ENCODE measurements at places on chromosomes 12 and 14. TPM values are rescaled to one million over a fixed set of nuclear protein-coding genes. Genes with fewer than 3 reads are reported as not detected.

Gene DYRK2
- total RNA-seq: 44.7 TPM

GRCh38 chr14:76900682-76901081, 74.5 kb downstream of the LRRC74A start:
- H3K27me3 ChIP-seq: no peaks in the 10 kb centered on the region
- no peak overlapping the region for H3K27ac ChIP-seq
- no peak overlapping the region for H3K4me3 ChIP-seq
- H3K36me3 ChIP-seq: no peaks in the 10 kb centered on the region
- H3K4me1 ChIP-seq: peaks cover 14% of the 10 kb centered on the region

Gene MGAT4C
- total RNA-seq: not detected

Gene SRRM4
- not detected for total RNA-seq

GRCh38 chr14:94027566-94028449, 1.7 kb downstream of the OTUB2 start:
- H3K36me3 ChIP-seq: no peaks in the 10 kb centered on the region
- no peaks in the 10 kb centered on the region for H3K27me3 ChIP-seq
- peaks cover 5% of the 10 kb centered on the region for H3K4me1 ChIP-seq
- H3K4me3 ChIP-seq: no peak overlapping the region
- H3K27ac ChIP-seq: no peak overlapping the region

DNA sequence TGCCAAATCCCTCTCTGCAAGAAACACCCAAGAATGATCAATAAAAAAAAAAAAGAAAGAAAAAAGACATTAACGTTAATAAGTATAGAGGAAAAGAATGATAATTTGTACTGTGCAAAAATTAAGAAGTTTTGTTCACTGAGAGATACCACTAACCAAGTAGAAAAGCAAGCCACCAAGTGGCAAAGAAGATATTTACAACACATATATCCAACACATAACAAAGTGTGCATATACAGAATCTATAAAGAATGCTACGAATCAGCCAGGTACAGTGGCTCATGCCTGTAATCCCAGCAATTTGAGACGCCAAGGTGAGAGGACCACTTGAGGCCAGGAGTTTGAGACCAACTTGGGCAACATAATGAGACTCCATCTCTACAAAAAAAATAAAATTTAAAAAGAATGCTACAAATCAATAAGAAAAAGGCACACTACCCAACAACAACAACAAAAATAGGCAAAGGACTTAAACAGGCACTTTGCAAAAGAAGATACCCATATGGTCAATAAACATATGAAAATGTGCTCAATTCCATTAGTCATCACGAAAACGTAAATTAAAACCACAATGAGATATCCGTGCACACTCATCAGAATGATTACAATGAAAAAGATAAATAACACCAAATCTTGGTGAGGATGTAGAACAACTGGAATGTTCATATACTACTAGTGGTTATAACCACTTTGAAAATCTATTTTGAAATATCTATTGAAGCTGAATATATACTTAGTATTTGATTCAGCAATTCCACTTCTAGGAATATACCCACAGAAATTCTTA, 19.8 kb downstream of the GALNT4 start:
- no peaks in the 10 kb centered on the region for H3K36me3 ChIP-seq
- no peaks in the 10 kb centered on the region for H3K27me3 ChIP-seq
- H3K4me1 ChIP-seq: no peaks in the 10 kb centered on the region
- DNase-seq: no peak

Gene RASAL1
- 0.51 TPM for total RNA-seq

DNA sequence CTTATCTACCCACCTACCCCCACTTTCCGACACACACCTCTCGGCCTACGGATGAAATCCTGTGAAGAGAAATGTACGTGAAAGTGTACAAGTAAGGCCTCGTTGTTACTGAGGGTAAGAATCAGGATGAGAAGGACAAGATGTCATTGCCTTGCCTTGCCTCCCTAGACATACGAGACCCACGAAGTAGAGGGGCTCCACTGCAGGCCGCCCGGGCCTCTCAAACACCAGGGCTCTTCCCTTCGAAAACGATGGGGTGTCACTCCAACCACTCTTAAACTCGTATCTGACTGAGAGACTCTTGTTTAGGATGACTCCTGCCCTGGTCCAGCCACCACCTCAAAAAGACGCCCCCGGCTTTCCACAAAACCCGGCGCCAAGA, 498 bp downstream of the RACGAP1 start:
- H3K4me3 ChIP-seq: peak overlapping the region; percentile 69
- no peaks in the 10 kb centered on the region for H3K36me3 ChIP-seq
- no peak for DNase-seq

GRCh38 chr14:54169254-54169924, 212.8 kb upstream of the BMP4 start:
- H3K27me3 ChIP-seq: no peaks in the 10 kb centered on the region
- no peaks in the 10 kb centered on the region for H3K36me3 ChIP-seq
- no peak overlapping the region for H3K27ac ChIP-seq
- H3K4me1 ChIP-seq: no peaks in the 10 kb centered on the region

DNA sequence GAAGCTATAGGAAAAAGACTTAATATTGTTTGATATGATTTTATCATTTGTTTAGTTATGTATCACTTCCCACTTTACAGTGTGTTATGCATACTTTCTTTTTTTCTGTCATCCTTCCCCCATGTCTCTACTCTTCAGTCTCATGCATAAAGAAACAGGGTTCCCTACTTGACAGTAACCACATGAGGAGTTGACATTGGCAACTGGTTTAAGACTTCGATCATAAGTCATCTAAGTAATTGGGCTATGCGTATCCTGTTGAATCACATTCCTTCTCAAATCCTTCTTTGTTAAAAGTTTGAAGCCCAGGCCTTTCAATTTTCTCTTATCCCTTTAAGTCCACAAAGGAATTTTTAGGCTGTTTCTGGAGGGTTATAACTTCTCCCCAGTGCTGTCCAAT, 358.7 kb downstream of the RAD51B start:
- no peak for DNase-seq
- H3K4me1 ChIP-seq: peaks cover 11% of the 10 kb centered on the region
- H3K27ac ChIP-seq: no peak overlapping the region
- H3K4me3 ChIP-seq: no peak overlapping the region
- H3K36me3 ChIP-seq: no peaks in the 10 kb centered on the region
- no peaks in the 10 kb centered on the region for H3K27me3 ChIP-seq

DNA sequence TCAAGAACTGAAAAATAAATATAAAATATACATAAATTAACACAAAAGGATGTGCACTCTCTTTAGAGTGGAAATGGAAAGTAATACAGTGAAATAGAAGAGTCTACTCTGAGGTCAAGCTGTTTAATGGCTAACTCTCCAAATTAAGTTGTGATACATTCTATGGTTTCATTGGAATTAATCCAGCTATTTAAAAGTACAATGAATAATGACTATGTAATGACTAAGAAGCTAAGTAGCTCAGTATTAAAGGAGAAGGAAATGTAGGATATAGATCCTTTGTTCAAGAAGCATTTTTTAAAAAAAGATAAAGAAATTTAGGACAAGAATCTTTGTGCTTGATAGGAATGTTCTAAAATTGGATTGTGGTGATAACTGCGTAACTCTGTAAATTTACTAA, 85.3 kb downstream of the LRP6 start:
- H3K27ac ChIP-seq: no peak overlapping the region
- H3K4me1 ChIP-seq: no peaks in the 10 kb centered on the region
- no peak overlapping the region for H3K4me3 ChIP-seq
- DNase-seq: no peak

Gene CFAP251
- total RNA-seq: 0.31 TPM

DNA sequence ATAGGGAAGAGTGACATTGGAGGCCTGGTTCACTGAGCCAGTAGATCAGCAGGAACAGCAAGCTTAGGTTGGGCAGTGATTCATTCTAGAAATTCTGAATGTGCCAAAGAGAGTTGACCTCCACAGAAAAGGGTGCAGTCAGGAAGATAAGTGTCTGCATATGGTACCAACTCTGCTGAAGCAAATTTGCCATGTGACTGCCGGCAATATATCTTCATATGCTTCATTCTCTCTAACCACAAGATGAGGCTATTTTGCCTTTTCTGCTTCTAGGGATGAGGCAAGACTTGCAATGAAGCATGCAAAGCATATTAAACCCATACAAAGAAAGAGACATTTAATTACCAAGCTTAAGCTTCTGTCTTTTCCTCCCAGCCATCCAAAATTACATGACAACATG, 13.6 kb downstream of the CCDC198 start:
- H3K4me3 ChIP-seq: no peak overlapping the region
- no peaks in the 10 kb centered on the region for H3K36me3 ChIP-seq
- H3K27ac ChIP-seq: no peak overlapping the region
- H3K4me1 ChIP-seq: no peaks in the 10 kb centered on the region
- DNase-seq: no peak

Gene CCDC197
- total RNA-seq: not detected

DNA sequence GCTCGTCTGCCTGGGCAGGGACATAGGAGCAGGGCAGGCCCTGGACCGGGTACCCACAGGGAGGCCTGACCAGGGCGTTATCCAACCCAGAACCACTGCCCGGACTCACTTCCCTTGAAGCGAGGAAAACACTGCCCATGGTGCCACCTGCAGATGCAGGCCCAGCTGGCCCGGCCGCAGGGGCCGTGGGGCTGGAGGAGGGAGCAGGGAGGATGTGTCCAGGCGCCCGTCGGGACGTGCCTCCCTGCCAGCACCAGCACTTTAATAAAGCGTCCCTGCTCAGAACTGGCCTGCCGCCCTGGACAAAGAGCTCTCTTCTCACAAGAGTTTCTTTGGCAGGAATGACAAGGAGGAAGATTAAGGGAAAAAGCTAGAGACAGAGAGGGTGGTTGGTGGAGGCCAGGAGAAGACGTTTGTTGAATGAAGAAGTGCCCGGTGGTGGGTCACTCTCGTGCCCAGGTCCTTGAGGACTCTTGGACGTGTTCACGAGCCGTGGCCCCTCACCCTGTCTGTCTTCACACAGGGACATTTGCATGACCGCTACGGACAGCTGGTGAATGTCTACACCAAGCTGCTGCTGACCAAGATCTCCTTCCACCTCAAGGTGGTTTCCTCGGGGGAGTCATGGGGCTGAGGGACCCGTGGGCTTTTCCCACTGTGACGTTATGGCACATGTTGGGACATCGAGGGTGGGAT, 14.2 kb downstream of the HIP1R start:
- H3K27ac ChIP-seq: no peak overlapping the region
- no peaks in the 10 kb centered on the region for H3K4me1 ChIP-seq
- H3K36me3 ChIP-seq: no peaks in the 10 kb centered on the region
- H3K27me3 ChIP-seq: no peaks in the 10 kb centered on the region

- no peak overlapping the region for H3K27ac ChIP-seq
- no peaks in the 10 kb centered on the region for H3K36me3 ChIP-seq
- H3K4me1 ChIP-seq: peaks cover 11% of the 10 kb centered on the region
- no peak overlapping the region for H3K4me3 ChIP-seq
- peaks cover 29% of the 10 kb centered on the region for H3K27me3 ChIP-seq
These were observed 1.2 kb upstream of the BMAL2 start for GRCh38 chr12:27331291-27331926.

DNA sequence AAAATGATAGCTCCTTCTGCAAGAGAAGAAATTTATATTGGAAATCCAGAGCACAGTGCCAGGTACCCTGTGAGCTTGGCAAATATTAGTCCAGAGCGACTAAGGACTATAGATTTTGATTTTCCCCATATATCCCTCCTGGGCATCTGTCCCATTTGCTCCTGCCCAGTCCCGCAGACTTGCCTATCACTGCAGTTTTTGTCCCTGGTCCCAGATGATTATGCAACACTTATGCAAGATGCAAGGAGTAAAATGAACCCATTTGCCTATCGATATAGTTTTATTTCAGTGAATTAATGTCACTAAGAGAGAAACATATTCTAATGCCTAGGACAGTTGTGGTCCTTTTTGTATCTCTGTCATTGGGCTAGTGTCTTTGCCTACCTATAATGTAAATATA, 215.9 kb upstream of the BMP4 start:
- H3K36me3 ChIP-seq: no peaks in the 10 kb centered on the region
- H3K27ac ChIP-seq: no peak overlapping the region
- no peaks in the 10 kb centered on the region for H3K27me3 ChIP-seq

Gene ANKS1B
- 0.39 TPM for total RNA-seq

- H3K27me3 ChIP-seq: no peaks in the 10 kb centered on the region
- H3K4me1 ChIP-seq: no peaks in the 10 kb centered on the region
- H3K4me3 ChIP-seq: no peak overlapping the region
These were observed 318.5 kb downstream of the ALG10 start for GRCh38 chr12:34340534-34341361.

- no peaks in the 10 kb centered on the region for H3K36me3 ChIP-seq
- H3K27me3 ChIP-seq: peaks cover 7% of the 10 kb centered on the region
- no peak for DNase-seq
- no peak overlapping the region for H3K4me3 ChIP-seq
These were observed 53.8 kb upstream of the CCDC175 start for GRCh38 chr14:59630288-59630963.

Gene DLK1
- total RNA-seq: not detected

Gene LRP1-AS
- not detected for total RNA-seq

All from CD8-positive, alpha-beta memory T cell (primary cell).